ENCODE measurements at places on chromosomes 5 and 9.

- no peak for DNase-seq
Observed at GRCh38 chr5:67234671-67235176, 38.1 kb upstream of the CD180 start.

DNA sequence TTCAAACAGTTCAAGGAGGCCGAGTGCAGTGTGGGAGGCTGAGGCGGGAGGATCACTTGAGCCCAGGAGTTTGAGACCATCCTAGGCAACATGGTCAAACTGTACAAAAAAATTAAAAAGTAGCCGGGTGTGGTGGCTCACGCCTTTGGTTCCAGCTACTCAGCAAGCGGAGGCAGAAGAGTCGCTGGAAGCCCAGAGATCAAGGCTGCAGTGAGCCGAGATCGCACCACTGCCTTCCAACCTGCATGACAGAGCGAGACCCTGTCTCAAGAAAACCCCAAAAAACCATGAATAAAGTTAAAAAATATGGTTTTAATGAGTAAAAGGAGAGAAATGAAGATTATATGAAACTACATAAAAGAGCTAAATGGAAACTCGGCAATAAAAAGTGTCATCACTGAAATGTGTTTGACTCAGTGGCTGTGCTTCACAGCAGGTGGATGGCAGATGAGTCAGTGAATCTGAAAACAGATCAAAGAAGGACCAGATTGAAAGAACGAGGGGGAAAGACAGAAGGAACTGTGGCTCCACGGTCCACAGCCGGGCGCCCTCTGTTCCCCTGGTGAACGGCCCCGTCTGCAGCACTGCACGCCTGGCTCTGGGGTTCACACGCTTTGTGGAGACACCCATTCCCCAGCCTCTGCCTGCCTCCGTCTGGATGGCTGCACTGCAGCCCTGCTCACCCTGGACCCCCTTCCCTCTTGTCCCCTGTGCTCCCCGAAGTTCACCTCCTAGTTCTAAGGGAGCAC, 25.1 kb downstream of the EXD3 start:
- no peak for DNase-seq

DNA sequence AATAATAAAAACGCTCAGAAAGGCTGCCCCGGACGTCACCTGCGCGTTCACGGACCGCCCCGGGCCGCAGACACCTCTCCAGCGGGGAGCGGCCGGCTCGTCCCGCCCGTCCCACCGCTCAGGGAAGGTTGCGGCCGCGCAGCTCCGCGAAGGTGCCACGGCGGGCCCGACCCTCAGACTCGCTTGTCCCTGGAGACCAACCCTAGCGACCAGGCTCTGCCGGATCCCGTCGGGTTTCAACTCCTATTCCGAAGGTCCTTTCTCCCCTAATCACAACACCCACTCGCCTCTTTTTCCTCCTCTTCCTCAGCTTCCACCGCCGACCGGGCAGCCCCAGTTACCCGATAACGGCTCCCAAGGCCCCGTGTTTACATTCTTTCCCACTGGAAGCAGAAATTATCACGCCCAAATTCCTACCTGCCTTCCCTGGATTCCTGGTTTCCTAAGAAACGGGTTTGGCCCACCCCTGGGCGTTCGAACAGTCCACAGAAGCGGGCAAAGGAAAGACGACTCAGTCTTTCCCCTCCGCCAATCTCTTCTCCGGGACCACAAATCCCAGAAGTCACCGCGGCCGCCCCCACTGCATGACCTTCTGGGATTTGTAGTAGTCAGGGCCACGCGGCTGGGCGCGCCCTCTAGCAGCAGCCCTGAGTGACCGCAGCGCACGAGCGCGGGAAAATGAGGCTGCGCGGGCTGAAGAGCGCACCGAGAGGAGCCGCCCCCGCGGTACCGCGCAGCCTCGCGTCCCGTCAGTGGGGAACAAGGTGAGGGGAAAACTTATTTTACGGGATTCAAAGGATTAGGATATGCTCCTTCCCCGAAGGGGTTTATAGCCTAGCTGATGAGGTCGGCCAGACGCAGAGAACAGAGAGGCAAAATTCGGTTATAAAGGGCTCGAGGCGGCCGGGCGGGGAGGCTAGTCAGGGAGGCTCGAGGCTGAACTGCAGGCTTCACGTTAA, at the start of gene TTC33:
TSS of gene TTC33 (minus strand) at position 555 of the 959 bp plus-strand sequence. CDS start 8,943 bp downstream, outside the sequence.
- DNase-seq, result peak; percentile 93

DNA sequence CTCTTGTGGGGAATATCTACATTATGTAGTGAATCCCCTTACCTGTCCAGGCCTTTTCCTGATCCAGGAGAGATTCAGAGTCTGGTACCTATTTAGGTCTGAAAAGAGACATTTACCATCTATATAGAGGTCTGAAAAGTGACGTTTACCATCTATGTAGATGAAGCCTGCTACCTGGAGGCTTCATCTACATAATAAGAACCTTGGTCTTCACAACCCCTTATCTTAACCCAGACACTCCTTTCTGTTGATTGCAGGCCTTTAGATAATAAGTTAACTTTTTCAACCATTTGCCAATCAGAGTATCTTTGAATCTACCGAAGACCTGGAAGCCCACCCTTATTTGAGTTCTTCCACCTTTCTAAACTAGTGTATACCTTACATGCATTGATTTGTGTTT, 113.0 kb upstream of the DMRT1 start:
- DNase-seq, result no peak

- DNase-seq, result no peak
Observed at GRCh38 chr9:75851917-75852316, 38.6 kb upstream of the PCSK5 start.

DNA sequence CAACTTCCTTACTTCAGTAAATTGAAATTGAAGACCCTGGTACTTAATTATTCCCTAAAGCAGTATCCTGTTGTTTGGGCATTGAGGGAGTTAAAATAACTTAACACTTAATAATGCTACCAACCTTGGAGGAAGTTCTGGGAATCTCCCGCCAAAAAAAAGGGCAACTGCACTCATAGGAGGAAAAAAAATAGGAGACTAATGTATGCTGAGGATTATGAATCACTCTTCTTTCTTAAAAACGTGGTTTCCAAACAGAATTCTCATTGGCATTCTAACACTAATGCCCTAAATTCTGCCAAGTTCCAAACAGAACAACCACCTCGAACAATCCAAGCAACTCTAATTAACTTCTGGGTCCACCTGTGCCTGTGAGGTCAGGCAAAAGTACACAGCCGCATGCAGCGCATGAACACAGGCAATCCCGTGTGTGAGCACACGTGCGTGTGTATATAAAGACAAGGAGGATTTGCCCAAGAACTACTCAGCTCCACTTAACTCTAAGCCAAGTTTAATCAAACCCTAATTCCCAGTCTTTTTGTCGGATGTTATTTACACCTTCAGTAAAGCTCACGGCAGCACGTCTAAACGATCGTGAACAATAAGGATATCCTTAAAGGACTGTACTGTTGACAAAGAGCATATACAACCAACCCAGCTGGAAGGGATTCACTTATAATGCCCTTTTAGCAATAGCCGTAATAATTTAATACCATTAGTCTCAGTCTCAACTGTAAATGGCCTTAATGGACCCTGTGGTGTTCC, 78.4 kb downstream of the EBF1 start:
- no peak for DNase-seq

DNA sequence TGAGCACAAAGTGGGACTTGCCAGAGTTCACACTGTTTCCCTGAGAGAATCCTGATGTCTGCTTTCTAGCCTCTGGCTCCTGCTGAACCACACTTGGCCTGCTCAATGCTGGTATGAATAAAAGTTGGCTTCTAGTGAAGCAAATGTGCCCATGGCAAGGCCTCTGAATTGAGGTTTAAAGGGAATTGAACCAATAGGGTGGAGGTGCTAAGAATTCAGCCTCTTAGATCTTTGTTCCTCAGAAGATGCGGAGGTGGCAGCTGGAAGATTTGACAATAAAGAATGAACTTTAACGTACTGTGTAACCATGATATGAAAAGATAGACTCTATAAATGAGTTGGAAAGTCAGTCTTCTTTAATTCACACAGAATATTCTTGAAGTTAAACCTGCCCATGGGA, 57.2 kb downstream of the RASGRF2 start:
- DNase-seq, result no peak
